ENCODE measurements at places on chromosomes 4 and X.

GRCh38 chr4:23750125-23750524 is 139.7 kb downstream of the PPARGC1A start:
- DNase-seq: no peak

GRCh38 chr4:109248322-109248900 is 54.0 kb downstream of the COL25A1 start:
- DNase-seq: no peak

DNA sequence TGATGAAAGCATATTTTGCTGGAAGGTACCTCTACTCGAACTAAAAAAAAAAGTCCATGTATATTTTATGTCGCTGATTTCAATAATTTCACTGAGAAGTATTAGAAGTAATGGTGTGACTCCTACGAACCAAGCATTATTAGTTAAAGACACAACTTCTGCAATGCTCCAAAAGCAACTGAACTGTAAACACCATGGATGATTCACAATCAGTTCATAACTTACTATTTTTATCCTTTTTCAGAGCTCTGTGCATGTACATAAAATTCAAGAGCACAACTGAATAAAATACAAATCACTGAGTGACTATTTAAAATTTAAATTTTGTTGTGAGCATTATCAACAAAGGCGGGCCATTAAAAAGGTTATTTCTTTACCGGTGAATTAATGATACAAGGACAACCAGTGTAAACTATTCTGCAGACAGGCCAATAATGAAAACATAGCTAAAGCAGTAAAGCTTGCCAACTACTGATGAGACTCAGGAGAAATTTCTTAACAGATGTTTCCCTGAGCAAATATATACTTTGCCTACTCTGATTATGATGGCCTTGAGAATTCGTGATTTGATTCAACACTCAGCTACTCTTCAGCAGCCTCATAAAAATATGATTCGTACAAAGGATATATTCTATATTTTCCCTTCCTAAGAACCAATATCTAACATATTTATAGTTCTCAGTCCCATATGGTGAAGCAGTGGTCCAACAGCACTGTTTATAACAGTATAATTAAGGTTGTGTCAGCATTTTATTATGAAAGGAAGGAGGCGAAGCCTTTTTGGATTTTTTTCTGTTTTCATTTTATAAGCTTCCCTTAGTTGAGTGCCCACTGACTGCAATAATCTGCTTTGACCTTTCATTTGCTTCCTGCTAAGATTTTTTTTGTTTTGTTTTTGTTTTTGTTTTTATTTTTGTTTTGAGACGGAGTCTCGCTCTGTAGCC is 62.8 kb upstream of the NEIL3 start:
- no peak for DNase-seq

- DNase-seq: no peak
Measured at GRCh38 chr4:153763404-153763803, 3.6 kb upstream of the RNF175 start.

DNA sequence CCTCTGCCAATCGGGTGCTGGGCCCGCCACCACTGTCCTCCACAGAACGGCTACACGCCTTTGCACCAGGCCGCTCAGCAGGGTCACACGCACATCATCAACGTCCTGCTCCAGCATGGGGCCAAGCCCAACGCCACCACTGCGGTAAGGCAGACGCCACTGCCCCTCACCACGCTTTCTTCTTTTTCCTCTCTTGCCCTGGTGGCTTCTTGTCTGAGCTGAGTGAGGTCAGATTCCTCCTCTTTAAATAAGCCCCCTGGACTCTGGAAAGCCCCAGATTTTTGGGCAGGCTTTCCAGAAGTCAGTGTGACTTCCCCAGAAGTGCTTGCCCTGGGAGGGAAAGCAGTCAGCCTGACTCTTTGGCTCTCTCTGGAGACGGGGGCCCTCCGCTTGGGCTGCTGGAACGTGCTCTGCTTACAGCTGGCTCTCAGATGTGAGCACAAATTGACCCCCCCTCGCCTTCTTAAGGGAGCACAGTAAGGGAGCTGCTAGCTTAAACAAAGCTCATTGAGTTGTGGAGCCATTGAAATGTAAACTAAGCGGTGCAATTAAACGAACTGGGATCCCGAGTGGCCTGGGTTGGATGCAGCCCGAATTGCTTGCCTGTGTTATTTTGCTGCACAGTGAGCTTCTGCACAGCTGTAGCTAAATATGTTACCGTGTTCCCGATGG is 243.1 kb downstream of the ANK2 start:
- DNase-seq: no peak

GRCh38 chrX:124476562-124476961 is 130.2 kb downstream of the SH2D1A start:
- DNase-seq: no peak

DNA sequence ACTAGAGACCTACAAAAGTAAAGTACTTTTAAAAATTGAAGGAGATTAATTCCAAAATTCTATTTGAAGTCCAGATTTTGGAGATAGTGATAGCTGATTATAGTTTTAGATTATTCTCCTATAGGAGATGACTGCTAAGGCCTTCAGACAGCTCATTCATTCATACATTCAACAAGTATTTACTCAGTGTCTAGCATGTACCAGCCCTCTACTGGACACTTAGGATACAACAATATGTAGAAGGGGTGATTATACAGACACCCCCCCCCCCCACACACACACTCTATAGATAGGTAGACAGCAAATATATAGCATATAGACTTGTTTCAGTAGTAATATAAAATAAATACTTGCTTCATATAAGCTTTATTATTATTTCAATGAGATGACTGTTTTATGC is 60.4 kb upstream of the TAF9B start:
- peak; percentile 36 for DNase-seq

GRCh38 chrX:46758956-46759644 is at the start of gene SLC9A7:
TSS of gene SLC9A7 (minus strand) at chrX:46759118. CDS start at chrX:46759029, 89 bp downstream.
- peak; percentile 79 for DNase-seq

DNA sequence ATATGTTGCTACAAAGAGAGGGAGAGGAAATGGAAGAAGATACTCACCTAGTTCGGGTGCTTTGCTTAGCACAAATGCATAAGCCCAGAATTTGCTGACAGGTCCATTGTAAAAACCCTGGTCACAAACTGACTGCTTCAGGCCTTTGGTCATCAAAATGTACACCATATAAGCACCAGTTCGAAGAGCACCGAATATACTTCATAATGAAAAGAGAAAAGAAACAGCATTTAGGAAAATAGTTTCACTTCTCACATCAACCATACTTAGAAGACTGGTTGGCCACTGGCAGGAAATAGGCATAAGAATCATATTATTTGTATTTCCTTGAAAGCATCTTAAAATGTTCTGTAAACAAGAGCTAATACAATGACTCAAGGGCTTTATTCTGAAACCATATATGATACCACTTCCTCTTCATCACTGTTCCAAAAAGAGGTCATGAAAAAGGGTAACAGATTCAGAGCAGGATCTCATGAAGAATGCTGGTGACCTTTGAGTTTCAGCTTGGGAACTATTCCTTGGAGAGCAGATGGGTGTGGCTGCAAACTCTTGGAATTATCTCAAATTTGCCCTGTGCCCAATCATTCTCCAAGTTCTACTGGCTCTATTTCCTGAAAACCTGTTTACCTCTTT is 138.7 kb downstream of the ELOVL6 start:
- DNase-seq: peak; percentile 54

GRCh38 chr4:5050520-5051277 is 581 bp upstream of the STK32B start:
- DNase-seq: no peak

DNA sequence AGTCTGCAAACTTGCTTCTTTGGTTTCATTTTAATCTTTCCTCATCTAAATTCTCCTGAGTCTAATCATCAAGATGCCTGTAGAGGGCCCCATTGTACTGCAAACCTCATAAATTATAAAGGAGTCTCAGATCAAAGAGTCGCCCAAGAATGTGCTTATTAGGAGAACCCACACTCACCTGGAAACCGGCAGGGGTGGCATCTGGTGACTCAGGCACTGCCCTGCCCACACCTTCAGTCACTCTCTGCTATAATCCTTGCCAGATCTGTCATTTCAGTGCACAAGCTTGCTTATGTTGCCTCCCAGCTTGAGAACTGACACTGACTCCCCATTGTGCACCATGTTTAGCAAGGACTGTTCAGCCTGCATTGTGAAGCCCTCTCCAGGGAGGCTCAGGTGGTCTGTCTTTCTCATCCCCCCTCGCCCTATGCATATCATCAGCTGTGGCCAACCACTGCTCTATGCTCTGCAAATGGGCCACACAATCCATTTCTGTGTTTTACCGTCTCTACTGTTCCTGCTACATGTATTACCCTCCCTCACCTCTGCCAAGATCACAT is 12.4 kb downstream of the EPGN start:
- peak; percentile 23 for DNase-seq

GRCh38 chr4:88719381-88719780 is 21.8 kb upstream of the NAP1L5 start:
- DNase-seq: no peak

DNA sequence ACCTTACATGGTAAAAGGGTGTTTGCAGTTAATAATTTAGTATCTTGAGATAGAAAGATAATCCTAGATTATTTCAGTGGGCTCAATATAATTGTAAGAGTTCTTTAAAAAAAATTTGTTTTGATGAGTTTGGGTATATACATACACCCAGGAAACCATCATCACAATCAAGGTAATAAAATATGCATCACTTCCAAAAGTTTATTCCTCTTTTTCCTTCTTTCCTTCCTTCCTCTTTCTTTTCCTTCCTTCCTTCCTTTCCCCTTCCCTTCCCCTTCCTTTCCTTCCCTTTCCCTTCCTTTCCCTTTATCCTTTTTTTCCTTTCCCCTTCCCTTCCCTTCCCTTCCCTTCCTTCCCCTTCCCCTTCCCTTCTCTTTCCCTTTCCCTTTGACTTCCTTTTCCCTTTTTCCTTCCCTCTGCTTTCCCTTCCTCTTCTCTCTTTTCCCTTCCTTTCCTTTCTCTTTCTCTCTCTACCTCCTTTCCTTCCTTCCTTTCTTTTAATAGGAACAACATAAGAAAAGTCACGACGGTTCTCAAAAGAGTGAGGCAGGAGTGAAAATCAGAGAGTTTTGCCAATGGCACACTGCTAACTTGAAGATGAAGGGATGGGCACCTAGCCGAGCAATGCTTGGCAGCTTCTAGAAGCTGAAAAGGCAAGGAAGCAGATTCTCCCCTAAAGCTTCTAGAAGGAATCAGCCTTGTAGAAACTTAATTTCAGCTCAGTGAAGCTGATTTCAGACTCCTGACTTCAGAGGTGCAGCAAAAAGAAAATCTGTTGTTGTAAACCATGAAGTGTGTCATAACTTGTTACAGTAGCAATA is 2050.2 kb upstream of the AGA start:
- no peak for DNase-seq

GRCh38 chrX:130097507-130098209 is 12.6 kb downstream of the ELF4 start:
- DNase-seq: no peak

DNA sequence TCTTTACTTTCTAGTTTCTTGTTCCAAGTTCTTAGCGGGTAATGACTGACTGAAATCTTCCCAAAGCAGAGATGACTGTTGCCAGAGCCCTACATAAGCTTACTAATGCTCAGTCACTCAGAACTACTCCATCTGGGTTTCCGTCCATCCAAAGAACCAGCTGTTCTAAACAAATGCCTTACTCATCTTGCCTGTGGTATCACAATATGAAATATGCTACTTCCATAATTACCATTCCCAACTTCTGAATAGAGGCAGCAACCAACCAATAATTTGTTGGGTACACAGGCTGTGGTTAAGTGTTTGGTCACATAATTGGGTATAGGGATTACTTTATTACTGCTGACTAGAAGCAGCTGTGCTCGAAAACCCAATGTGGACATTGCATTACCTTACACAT is 930.2 kb upstream of the DIAPH2 start:
- no peak for DNase-seq

DNA sequence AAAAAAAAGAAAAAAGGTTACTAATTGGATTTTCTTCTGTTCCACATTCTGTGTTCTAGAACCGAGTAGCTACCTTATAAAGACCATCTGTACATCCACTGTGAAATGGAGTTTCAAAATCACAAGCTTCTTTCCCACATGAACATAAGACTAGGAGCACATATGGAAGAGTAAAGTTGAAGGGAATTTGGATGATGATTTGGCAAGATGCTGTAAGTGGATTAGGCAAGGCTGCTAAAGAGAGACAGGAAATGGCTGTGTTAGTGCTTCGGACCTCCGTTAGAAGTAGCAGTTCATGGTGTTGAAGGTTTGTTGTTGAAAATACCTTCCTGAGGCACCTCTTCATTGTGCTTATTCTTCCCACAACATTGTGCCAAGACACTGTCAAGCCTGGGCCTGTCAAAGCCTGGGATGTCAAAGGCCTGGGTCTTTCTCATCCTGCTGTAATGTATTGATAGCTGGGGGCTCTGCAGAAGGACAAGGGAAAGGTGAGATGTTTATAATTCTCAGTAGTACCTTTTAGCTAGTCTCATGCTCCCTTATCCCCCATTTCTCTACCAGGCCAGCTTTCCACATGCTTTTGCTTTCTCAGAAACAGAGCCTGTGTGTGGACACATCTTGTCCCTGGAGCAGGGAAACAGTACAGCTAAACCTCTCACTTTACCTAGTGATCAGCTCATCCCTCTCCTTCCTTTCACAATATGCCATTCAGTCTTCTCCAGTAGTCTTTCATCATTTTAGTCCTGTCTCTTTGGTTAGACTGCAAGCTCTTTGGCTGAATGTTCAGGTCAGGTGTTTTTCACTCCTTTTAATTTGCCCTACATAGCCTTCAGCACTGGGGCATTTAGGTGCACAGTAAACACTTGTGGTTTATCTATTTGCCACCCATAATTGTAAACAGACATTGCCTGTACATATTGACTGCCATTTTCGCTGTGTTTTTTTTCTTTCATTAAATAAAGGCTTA is 37.9 kb upstream of the CYP2U1 start:
- DNase-seq: no peak

DNA sequence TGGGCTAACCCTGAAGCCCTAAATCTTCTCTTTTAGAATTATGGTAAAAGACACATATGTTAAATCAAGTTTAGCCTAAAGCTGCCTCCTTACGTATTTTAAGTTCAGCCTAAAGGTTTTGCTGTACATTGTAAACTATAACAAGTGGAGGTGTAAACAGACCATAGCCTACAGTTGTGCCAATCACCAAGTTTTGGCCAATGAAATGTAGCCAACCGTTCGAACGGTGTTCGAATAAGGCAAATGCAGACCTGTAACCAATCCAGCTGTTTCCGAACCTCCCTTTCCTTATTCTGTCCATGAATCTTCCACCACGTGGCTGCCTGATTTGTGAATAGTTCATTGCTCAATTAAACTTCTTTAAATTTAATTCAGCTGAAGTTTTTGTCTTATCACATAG is 52.1 kb upstream of the TBC1D9 start:
- no peak for DNase-seq

DNA sequence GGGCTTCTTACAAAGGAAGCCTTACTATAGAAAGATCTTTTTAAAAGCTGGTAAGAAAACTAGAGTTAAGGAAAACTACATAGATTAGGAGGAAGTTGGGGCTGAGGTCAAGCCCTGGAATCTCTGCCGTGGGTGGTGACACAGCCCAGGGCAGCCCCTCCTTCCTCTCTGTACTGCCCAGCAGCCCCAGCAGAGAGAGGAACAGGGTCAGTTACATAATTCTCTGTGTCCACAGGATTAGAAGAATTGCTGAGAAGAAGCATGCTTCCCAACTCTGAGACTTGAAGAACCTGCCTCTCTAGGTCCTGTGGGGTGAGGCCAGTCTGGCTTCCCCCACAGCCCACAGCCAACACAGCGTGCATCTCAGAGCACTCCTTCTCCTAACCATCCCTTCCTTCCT is 9.2 kb upstream of the ABLIM2 start:
- no peak for DNase-seq
